ENCODE measurements at places on chromosomes 4 and X.

GRCh38 chr4:11724731-11725130 is 296.0 kb upstream of the HS3ST1 start:
- no peak for DNase-seq

DNA sequence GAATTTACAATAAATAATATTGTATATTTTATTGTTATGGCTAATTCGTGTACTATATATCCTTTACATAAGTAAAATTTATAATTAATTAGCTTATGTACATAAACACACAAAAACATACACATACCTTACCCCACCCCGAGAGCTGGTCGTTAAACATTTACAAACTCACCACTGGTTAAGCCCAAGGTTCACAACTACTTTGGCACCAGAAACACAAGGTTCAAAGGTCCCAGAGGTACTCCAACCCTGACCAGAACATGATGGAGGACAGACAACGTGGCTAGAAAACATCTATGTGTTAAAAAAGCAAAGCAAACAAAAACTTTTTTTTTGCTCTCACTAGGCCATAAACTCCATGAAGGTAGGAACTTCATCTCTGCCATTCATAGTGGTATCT is 37.7 kb downstream of the SLC25A5 start:
- no peak for DNase-seq

- no peak for DNase-seq
Observed at GRCh38 chrX:31423609-31424189, 351.9 kb upstream of the FTHL17 start.

- DNase-seq: no peak
Observed at GRCh38 chr4:128371876-128372275, 84.3 kb upstream of the PGRMC2 start.

- no peak for DNase-seq
Observed at GRCh38 chr4:180792541-180792940, 1450.7 kb upstream of the TENM3 start.

DNA sequence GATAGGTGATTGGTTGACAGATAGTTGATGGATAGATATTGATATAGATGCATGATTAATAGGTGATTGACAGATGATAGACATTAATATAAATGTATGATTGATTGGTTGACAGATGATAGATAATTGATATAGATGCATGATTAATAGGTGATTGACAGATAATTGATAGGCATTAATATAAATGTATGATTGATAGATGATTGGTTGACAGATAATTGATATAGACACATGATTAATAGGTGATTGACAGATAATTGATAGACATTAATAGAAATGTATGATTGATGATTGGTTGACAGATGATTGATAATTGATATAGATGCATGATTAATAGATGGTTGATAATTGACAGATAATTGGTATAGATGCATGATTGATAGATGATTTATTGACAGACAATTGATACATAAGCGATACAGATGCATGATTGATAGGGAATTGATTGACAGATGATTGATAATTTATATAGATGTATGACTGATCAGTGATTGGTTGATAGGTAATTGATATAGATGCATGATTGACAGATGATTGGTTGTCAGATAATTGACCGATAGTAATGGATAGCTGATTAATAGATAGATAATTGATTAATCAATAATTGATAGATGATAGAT is 44.9 kb upstream of the PPP2R3B start:
- DNase-seq: no peak

DNA sequence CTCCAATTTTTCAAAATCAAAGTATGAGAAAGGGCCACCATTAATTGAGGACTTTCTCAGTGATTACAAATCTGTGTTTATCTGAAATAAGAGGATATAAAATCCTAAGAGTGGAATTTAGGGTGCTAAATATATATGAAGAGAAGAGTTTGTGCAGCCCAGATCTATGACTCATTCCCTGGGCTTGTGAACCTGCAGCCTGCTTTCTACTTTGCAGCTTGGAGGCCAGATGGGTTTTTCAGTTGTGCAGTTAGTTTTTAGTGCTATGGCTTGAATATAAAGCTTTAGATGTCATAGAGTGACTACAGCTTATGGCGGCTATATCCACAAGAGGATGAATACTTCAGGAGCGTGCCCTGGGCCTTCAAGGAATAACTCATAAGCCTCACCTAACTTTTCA is 1391.1 kb downstream of the FSTL5 start:
- DNase-seq: no peak

DNA sequence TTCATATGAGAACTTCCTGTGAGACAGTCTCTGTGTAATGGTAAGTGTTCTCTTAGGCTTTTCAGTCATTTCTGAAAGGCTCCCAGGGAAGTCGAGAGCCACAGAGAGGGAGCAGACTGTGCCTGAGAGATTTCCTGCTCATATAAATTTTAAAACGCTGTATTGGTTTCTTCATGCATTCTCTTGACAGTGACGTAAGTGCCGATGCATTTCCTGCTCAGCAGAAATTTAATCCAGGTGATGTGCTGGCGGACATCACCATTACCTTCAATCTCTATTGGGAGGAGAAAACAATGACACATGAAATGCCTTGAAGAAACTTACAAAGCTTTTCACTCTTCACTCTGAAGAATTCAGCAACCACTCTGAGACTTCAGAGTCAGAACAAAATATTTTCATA is 383.6 kb downstream of the BMPR1B start:
- DNase-seq: no peak

- no peak for DNase-seq
Observed at GRCh38 chr4:112140536-112140935, 4.7 kb upstream of the FAM241A start.

DNA sequence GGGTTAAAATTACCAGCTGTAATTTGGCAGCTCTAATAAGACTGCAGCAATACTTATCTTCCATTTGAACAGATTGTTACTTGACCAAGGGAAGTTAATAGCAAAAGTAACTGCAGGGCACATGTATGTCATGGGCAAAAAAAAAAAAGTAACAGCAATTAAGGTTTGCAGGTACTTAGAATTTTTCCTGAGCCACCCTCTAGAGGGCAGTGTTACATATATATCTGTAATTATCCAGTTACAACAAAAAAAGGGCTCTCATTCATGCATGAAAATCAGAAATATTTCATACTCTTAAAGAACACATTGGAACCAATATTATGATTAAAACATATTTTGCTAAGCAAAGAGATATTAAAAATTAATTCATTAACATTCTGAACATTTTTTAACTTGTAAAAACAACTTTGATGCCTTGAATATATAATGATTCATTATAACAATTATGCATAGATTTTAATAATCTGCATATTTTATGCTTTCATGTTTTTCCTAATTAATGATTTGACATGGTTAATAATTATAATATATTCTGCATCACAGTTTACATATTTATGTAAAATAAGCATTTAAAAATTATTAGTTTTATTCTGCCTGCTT is 25.1 kb downstream of the XIAP start:
- no peak for DNase-seq

- DNase-seq: no peak
Observed at GRCh38 chrX:123909523-123909922, 49.7 kb downstream of the XIAP start.

DNA sequence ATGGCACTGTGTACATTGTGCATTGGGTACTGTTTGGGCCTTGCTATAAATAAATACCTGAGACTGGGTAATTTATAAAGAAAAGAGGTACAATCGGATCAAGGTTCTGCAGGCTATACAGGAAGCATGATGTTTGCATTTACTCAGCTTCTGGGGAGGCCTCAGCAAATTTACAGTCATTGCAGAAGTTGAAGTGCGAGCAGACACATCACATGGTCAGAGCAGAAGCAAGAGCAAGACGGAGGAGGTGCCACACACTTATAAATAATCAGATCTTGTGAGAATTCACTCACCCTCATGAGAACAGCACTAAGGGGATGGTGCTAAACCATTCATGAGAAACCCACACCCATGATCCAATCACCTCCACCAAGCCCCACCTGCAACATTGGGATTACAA is 505.0 kb downstream of the ARAP2 start:
- no peak for DNase-seq

DNA sequence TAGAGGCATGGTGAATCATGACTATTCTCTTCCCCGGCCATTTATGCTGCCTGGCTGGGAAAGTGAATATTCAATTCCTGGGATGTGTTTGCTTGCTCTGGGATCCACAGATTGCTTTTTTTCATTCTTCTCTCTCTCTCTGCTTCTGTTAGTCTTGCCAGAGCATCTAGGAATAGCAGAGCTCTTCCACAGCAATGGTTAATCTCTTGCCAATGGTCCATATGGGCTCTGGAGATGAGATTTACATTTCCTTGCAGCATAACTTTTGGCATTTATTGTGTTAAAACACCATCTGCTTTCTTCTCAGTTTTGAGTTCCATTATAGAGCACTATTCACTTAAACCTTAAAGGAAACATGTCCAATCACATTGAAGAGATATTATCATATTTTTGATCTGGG is 59.2 kb upstream of the GUCY1A1 start:
- no peak for DNase-seq

DNA sequence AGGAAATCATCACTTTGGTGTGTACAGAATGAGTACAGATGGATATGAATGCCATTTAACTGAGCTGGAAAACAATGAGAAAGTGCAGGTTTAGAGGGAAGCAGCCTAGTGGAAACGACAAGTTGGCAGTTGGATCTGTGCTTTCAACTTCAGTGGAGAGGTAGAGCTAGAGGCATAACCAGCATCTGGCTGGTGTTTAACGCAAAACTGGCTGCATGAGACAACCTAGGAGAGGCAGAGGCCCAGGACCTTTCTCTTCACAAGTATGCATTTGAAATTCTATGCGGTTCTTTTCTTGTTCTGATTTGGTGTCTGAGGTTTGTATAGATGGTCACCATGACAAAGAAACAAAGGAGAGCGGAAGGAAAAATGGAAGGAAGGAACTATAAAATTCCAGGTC is 63.1 kb downstream of the ANXA5 start:
- DNase-seq: no peak

DNA sequence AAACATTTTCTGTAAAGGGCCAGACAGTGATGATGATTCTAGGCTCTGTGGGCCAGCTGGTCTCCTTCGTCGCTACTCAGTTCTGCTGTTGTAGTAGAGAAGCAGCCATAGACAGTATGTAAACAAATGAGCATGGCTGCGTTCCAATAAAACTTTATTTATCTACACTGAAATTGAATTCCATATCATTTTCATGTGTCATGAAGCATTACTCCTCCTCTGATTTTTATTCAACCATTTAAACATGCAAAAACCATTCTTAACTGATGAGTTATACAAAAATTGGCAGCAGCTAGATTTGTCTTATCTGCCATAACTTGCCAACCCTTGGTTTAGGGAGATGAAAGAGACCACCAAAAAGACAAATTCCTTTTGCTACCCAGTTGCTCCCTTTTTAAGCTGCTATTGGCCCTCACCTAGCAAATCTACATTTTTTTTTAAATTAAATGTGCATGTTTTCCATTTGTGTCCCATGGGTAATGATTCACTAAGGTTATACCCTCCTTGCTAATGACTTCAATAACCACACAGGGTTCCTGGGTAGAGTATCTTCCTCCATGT is 309.9 kb downstream of the DHX15 start:
- no peak for DNase-seq

DNA sequence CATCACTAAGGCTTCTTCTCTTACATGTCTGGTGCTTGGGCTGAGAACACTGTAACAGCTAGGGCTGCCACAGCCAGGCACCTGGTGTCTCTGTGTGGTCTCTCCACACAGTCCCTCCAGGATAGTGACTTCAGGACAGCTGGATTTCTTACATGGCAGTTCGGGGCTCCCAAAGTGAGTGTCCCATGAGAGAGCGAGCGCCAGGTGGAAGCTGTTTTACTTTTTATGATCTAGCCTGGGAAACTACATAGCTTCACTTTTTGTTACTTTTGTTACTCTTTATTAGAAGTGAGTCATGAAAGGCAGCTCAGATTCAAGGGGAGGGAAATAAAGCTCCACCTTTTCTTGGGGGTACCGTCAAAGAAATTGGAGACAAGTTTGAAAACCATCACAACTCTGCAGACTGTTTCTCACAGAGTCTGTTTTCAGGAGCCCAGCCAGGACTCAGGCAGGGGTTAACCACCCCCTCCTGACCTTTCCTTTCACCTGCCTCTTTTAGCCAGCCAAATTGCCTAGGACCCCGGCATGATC is 373.0 kb downstream of the MID1IP1 start:
- no peak for DNase-seq

GRCh38 chr4:128068918-128069317 is 7.8 kb downstream of the LARP1B start:
- peak; percentile 48 for DNase-seq

- no peak for DNase-seq
Observed at GRCh38 chr4:179196511-179196910, 1754.3 kb upstream of the AGA start.

GRCh38 chr4:12519426-12519825 is 964.7 kb downstream of the RAB28 start:
- no peak for DNase-seq

DNA sequence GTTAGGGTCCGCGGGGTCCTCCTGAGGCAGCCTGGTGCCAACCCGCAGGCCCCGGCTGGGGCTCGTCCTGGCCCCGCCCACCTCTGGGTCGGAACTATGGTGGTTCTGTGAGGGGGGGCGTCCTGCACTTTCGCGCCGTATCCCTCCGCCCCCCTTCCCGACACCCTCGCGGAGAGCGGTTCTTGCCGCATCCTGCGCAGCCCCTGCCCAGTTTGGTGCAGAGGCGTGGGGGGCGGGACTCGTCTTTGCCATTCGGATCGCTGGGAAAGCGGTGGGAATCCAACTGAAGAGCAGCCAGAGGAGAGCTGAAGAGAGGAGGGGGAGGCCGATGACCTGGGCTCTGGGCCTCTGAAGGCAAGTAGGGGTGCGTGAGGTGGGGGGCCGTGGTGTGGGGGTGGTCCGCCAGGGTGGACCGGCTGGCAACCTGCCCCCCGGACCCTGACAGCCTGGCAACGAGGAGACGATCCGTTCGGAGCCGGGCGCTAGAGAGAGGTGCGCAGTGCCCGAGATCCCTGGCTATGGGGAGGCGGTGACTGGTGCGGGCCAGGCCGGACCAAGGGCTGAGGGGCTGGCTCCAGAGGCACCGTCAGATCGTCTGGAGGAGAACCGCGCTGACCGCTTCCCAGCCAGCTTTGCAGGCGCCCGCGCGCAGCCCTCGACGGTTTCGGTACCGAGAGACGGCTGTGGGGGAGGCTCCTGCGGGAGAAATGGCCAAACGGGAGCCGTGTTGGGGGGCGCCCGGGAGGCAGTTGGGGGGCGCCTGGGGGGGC is at the start of gene GPRASP1:
TSS of gene GPRASP1 (plus strand) at position 242 of the 770 bp plus-strand sequence. CDS start 2,431 bp downstream, outside the sequence.
- no peak for DNase-seq

DNA sequence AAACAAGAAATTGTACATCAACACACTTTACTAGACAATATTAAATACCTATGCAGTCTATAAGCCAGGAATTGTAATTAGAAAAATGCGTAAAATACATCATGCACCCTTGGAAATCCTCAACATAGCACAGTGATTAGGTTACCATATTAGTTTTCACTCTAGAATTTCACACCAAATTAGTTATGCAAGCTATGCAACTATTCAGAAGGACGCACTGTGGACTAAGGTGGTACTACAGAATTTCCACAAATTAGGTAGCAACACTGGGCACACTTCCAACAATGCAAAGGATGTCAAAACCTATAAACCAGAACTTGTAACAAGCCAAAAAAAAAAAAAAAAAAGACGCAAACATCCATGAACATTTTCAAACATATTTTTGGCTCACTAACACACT is 71.1 kb upstream of the ZCCHC13 start:
- no peak for DNase-seq

GRCh38 chrX:46735622-46736021 is 23.3 kb downstream of the SLC9A7 start:
- DNase-seq: no peak

All from osteocyte (in vitro differentiated cells).